ELR (cell line): ENCODE measurements at places on chromosomes 3 and 15.

DNA sequence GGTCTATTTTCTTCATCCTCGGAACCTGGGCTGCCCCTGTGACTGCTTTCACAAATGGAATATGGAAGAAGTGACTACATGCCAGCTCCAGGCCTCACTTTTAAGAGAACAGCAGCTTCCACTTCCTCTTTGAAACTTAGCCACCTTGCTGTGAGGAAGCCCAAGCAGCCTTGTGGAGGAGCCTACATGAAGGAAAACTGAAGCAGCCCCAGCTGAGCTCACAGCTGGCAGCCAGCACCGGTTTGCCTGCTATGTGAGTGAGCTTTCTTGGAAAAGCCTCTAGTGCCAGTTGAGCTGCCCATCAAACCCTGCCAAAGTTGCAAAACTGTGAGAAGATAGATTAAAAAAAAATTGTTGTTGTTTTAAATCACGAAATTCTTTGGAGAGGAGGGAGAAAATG, 498.0 kb upstream of the PROK2 start:
- DNase-seq = no peak

DNA sequence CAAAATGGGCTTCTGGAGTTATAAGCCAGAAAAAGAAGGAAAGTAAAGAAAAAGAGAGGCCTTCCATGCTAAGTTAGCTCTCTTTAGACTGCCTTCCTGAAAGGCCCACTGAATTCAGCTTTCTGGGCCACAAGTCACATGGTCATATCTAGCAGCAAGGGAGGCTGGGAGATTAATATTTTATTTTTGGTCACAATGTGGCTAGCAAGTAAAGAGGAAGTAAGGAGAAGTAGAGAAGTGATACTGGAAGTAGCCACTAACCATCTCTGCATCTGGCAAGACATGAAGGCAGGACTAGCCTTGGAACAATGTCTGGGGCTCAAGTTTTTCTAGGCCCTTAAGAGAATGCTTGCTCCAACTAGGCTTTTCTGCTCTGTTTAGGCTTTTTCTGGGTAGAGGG, 81.8 kb upstream of the UBE2E1 start:
- DNase-seq = no peak

GRCh38 chr3:183092256-183092655, 7.0 kb downstream of the MCCC1 start:
- no peak for DNase-seq

- DNase-seq = no peak
These were observed 290.6 kb downstream of the ADAMTS17 start for GRCh38 chr15:100050877-100051786.

- DNase-seq = no peak
These were observed 68.1 kb downstream of the SENP2 start for GRCh38 chr3:185653949-185654757.

DNA sequence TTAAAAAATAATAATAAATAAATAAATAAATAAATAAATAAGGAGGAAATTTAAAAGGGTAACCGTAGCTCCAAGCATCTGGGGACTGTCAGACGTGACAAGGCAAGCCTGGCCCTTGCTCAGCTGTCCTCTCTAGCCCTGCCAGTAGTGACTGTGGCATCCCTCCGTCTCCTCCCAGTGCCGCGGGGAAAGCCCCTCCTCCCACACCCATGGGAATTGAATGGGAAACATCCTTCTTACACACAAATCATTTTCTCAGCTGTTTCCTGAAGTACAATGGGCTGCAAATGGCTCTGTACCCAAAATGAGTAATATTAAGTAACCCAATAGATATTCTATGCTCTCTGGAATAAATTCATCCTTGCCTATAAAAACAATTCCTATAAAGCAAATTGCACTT, 101.6 kb upstream of the RAD18 start:
- DNase-seq = no peak

DNA sequence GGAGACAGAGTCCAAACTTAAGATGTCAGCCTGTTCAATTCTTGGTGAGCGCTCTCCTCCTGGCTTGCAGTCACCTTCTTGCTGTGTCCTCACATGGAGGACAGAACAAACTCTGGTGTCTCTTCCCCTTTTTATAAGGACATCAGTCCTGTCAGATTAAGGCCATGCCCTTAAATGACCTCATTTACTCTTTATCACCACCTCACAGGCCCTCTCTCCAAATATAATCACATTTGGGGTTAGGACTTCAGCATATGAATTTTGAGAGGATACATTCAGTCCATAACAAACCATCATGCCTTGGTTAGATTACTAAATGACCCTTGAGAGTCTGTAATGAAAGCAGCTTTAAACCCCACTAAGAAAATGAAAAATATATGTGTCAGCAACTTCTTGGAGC, 175.2 kb downstream of the TAFA4 start:
- no peak for DNase-seq

DNA sequence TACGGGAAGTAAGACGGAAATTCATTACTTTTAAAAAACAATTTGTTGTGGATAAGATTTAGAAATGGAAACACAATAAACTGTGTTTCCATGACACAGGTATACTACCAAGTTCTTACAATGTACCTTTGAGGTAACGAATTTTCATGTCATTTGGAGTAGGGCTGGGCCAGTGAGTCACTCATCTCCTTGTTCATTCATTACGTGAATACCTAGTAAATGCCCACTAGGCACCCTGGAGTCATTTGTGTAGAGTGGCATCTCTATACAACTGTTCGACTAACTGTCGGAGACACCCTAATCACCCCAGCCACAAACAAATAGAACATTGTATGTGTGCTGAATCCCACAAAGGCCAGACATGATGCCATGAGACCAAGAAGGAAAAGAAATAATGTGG, 94.8 kb downstream of the IGF1R start:
- no peak for DNase-seq

GRCh38 chr15:29051422-29051821, 165.6 kb downstream of the APBA2 start:
- DNase-seq = no peak

DNA sequence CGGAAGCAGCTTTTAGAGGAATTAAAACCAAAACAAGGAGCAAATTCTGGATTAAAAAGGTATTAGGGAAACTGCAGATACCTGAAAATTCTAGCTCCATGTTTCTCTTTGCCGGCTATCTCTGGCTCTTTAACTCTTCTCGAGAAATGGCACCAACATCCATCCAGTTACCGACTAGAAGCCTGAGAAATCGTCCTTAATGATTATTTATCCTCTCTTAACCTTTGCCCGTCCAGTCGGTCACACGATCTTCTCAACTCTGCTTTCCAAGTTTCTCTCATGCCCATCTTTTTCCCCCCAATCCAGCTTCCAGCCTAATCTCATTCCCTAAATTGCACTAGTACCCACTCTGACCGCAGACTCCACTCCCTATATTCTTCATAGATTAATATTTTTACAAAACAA, 596 bp upstream of the SGO1 start:
- DNase-seq = peak; percentile 28
